Thoracic aorta endothelial cell (primary cell): ENCODE measurements at places on chromosomes 6 and 20. TPM values are rescaled to one million over a fixed set of nuclear protein-coding genes. Genes with fewer than 3 reads are reported as not detected.

Gene PPIL6
- 0.14 and 0.27 TPM in 2 replicates for total RNA-seq

Gene SPEF1
- total RNA-seq = 0.13 TPM in 1 of 2 replicates, not detected in the other

Gene PSMB8
- total RNA-seq = 29.1 and 49.2 TPM in 2 replicates

Gene ZBTB12
- 1.1 and 1.3 TPM in 2 replicates for total RNA-seq

Gene ASCC3
- 155 and 181 TPM in 2 replicates for total RNA-seq

Gene PAK5
- not detected in 2 replicates for total RNA-seq

Gene PHF1
- total RNA-seq = 11.7 and 13.9 TPM in 2 replicates

Gene KCNG1
- 0.40 and 1.5 TPM in 2 replicates for total RNA-seq

Gene HLA-DRB1
- 0.93 TPM in 1 of 2 replicates, not detected in the other for total RNA-seq

Gene STK4
- total RNA-seq = 37.5 and 48.5 TPM in 2 replicates

Gene MOXD1
- under 0.01 and 0.07 TPM in 2 replicates for total RNA-seq

Gene KIF25
- not detected in 2 replicates for total RNA-seq

Gene TAGAP
- not detected in 2 replicates for total RNA-seq

Gene LINC00237
- not detected in 2 replicates for total RNA-seq

Gene ATP6V1G2
- 0.50 and 0.53 TPM in 2 replicates for total RNA-seq

Gene OGFR
- 33.2 and 43.6 TPM in 2 replicates for total RNA-seq

Gene ENPP5
- total RNA-seq = not detected in 2 replicates

Gene CRYBG1
- 16.4 and 55.7 TPM in 2 replicates for total RNA-seq

Gene MEI4
- total RNA-seq = not detected in 2 replicates

Gene CDKN1A
- total RNA-seq = 165 and 194 TPM in 2 replicates

Gene ABCC10
- total RNA-seq = 21.7 and 22.8 TPM in 2 replicates

Gene IL17F
- total RNA-seq = not detected in 2 replicates

Gene SIRPD
- not detected in 2 replicates for total RNA-seq

Gene ASIP
- total RNA-seq = not detected in 2 replicates

Gene FAXC
- total RNA-seq = 0.27 and 1.1 TPM in 2 replicates
